Left ventricle myocardium superior (tissue), 1 donor: ENCODE measurements at places on chromosomes 5 and 9. TPM values are rescaled to one million over a fixed set of nuclear protein-coding genes. Genes with fewer than 3 reads are reported as not detected.

GRCh38 chr5:53557386-53557785 is 3.1 kb upstream of the NDUFS4 start:
- DNase-seq, result no peak

- DNase-seq, result no peak
Measured at GRCh38 chr9:134406366-134407120, 80.3 kb downstream of the RXRA start.

GRCh38 chr5:40475561-40475960 is 204.2 kb upstream of the PTGER4 start:
- no peak for DNase-seq

DNA sequence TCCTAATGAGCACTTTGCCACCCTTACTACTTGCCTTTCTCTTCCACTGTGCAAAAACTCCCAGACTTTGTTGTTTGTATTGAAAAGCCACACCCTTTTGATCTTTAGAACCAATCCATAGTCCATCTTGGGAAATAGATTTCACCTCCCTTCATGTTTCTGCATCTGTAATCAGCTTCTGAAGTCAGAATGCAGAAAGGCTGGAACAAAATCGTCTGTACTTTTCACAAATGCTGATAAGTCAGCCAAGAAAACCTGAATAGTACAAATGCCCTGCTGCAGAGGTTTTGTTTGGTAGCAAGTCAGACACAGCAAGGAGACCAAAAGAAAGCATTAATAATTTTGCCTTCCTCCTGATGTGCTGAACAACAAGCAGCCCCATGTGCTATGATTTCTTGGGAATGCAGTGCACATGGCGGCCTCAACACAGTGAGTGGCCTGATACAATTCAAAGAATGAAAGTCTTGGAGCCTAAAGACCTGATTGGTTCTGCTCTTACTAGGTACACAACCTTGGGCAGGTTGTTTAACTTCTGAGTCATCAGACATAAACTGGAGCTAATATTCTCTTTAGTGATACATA is 59.2 kb upstream of the STK32A start:
- no peak for DNase-seq

GRCh38 chr5:110925398-110925797 is 146.1 kb upstream of the TSLP start:
- DNase-seq, result no peak

FOXD4L5 gene
- total RNA-seq, result not detected
